ENCODE measurements at places on chromosomes 6 and 20.

- H3K4me3 ChIP-seq: no peak overlapping the region
- H3K4me1 ChIP-seq: no peaks in the 10 kb centered on the region
- H3K27me3 ChIP-seq: no peaks in the 10 kb centered on the region
- peaks cover 15% of the 10 kb centered on the region for H3K36me3 ChIP-seq
- no peak overlapping the region for H3K27ac ChIP-seq
These were observed 54.7 kb upstream of the CDKAL1 start for GRCh38 chr6:20479526-20479925.

DNA sequence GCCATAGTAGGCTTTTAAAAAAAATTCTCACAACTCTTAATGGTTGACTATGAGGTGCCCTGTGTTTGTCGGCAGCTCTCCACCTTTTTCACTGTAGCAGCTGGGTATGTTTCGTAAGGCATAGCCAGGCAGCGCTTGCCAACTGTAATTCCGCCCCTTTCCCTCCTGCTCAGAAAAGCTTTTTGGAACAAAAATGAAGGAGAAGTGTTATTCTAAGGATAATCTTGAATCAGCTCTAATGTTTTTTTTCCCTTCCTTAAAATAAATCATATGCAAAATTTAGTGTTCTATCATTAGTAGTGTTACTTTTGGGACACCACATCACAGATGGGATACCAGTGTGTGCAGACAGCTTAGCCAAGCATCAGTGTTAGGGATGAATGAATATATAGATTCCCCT is 21.2 kb downstream of the RIOK1 start:
- H3K4me3 ChIP-seq: no peak overlapping the region
- H3K27ac ChIP-seq: no peak overlapping the region
- peaks cover 52% of the 10 kb centered on the region for H3K36me3 ChIP-seq

GRCh38 chr20:63091901-63092659 is 85.3 kb upstream of the BHLHE23 start:
- no peak overlapping the region for H3K27ac ChIP-seq
- no peaks in the 10 kb centered on the region for H3K36me3 ChIP-seq
- peaks cover 11% of the 10 kb centered on the region for H3K27me3 ChIP-seq
- H3K4me1 ChIP-seq: no peaks in the 10 kb centered on the region
- no peak for DNase-seq

DNA sequence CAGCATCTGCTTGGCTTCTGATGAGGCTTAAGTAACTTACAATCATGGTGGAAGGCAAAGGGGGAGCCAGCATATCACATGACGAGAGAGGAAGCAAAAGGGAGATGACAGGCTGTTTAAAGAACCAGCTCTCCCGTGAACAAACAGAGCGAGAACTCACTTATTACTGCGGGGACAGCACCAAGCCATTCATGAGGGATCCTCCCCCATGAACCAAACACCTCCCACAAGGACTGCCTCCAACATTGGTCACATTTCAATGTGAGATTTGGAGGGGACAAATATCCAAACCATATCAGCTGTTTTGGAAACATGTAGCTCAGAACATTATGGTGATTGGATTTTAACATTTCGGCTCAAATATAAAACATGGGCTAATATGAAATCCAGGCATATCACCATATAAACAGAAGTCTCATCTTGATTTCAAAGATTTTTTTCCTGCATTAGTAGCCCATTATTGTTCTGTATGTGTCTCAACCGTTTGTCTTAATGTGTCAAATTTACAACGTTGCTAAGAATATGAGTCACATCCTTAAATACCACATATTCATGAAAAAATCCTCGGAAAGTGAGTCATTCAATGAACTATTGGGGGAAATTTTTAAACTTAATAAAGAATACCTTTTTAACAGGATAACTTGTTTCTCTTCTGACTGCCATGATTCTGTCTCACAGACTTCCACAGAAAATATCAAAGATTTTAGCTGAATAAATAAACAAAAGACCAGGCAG is 894.3 kb downstream of the TFAP2A start:
- DNase-seq: no peak
- no peak overlapping the region for H3K27ac ChIP-seq
- no peaks in the 10 kb centered on the region for H3K4me1 ChIP-seq
- no peaks in the 10 kb centered on the region for H3K36me3 ChIP-seq

GRCh38 chr6:150638765-150639164 is 39.1 kb downstream of the PLEKHG1 start:
- no peaks in the 10 kb centered on the region for H3K27me3 ChIP-seq
- no peak for DNase-seq
- H3K27ac ChIP-seq: no peak overlapping the region
- H3K4me3 ChIP-seq: no peak overlapping the region
- H3K36me3 ChIP-seq: no peaks in the 10 kb centered on the region
- H3K4me1 ChIP-seq: no peaks in the 10 kb centered on the region

DNA sequence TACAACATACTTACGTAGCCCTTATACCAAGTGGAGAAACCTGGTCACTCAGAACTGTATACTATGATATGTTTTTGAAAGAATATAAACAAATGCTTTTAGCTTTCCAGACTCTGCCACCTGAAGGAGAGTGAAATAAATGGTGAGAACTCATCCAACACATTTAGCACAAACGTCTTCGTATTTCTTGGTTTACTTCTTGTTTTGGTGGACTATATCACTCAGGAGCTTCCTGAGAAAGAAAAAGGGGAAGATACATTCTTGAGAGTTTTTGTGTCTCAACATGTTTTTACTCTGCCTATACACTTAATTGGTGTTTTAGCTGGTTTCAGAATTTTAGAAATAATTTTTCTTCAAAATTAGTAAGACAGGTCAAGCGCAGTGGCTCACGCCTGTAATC is 19.4 kb upstream of the CTAGE9 start:
- no peak overlapping the region for H3K27ac ChIP-seq
- H3K36me3 ChIP-seq: no peaks in the 10 kb centered on the region
- H3K4me3 ChIP-seq: no peak overlapping the region
- no peaks in the 10 kb centered on the region for H3K4me1 ChIP-seq
- no peak for DNase-seq

DNA sequence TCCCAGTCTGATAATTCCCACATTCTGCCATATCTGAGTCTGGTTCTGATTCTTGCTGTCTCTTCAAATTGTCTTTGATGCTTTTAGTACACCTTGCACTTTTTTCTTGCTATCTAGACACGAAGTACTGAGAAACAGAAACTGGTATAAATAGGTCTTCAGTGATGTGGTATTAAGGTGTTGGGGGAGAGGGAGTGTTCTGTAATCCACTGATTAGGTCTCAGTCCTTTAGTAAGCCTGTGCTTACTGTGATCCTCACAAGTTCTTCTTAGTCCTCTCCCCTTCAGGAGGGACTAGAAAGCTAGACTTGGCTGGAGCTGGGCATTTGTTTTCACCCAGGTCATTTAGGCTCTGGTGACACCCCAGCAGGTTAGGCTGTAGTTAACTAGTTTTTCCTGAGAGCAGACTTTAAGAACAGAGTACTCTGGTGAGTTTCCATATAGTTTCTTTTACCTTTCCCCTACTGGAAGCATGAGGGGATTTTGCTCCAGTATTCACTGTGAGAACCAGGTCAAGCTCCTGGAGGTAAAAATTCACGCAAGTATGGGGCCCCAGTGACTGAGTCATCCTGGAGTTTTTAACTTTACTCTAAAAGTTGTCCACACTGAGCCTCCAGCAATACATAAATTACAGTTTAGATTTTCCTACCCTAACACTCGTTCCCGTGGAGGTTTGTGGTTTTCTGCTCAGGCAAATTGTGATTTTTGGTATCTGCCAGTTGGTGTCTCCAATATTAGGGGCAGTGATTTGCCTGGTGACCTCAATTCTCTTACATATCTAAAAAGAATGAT is 154.6 kb downstream of the CDKAL1 start:
- peak overlapping the region; percentile 26 for H3K4me3 ChIP-seq
- H3K36me3 ChIP-seq: no peaks in the 10 kb centered on the region
- no peaks in the 10 kb centered on the region for H3K27me3 ChIP-seq
- no peak overlapping the region for H3K27ac ChIP-seq

- H3K27ac ChIP-seq: no peak overlapping the region
- no peak overlapping the region for H3K4me3 ChIP-seq
- H3K36me3 ChIP-seq: no peaks in the 10 kb centered on the region
- no peak for DNase-seq
- H3K4me1 ChIP-seq: no peaks in the 10 kb centered on the region
These were observed 118.2 kb downstream of the PTCHD4 start for GRCh38 chr6:47992809-47993208.

- no peak overlapping the region for H3K4me3 ChIP-seq
- H3K27me3 ChIP-seq: no peaks in the 10 kb centered on the region
- H3K27ac ChIP-seq: no peak overlapping the region
- H3K4me1 ChIP-seq: no peaks in the 10 kb centered on the region
- no peaks in the 10 kb centered on the region for H3K36me3 ChIP-seq
- no peak for DNase-seq
These were observed 104.9 kb downstream of the CENPW start for GRCh38 chr6:126444659-126445273.

DNA sequence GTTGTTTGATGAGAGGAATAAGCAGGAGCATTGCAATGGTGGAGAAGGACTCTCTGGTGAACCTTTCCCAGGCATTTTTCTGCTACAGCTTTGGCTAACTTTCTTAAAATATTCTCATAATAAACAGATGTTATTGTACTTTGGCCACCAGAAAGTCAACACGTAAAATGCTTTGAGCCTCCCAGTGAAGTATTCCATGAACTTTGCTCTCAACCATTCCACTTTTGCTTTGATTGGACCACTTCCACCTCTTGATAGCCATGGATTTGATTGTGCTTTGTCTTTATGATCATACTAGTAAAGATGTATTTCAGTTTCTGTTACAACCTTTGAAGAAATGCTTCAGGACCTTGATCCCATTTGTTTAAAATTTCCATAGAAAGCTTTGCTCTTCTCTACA is 241.1 kb downstream of the TENT5A start:
- no peaks in the 10 kb centered on the region for H3K4me1 ChIP-seq
- no peak overlapping the region for H3K27ac ChIP-seq
- no peaks in the 10 kb centered on the region for H3K36me3 ChIP-seq
- no peak for DNase-seq
- H3K4me3 ChIP-seq: no peak overlapping the region
- H3K27me3 ChIP-seq: no peaks in the 10 kb centered on the region

- H3K4me3 ChIP-seq: no peak overlapping the region
- peaks cover 10% of the 10 kb centered on the region for H3K4me1 ChIP-seq
- no peaks in the 10 kb centered on the region for H3K27me3 ChIP-seq
- no peaks in the 10 kb centered on the region for H3K36me3 ChIP-seq
- DNase-seq: no peak
These were observed 18.3 kb upstream of the MUC21 start for GRCh38 chr6:30965140-30965601.

GRCh38 chr20:58839991-58840747 is 10.5 kb downstream of the GNAS-AS1 start:
- no peak overlapping the region for H3K27ac ChIP-seq
- H3K27me3 ChIP-seq: peaks cover 3% of the 10 kb centered on the region
- H3K4me3 ChIP-seq: no peak overlapping the region
- DNase-seq: no peak
- H3K36me3 ChIP-seq: no peaks in the 10 kb centered on the region
- H3K4me1 ChIP-seq: no peaks in the 10 kb centered on the region

- DNase-seq: no peak
- H3K27ac ChIP-seq: no peak overlapping the region
- no peaks in the 10 kb centered on the region for H3K27me3 ChIP-seq
- H3K4me1 ChIP-seq: no peaks in the 10 kb centered on the region
- H3K4me3 ChIP-seq: no peak overlapping the region
- H3K36me3 ChIP-seq: no peaks in the 10 kb centered on the region
These were observed 17.9 kb downstream of the AHI1 start for GRCh38 chr6:135479601-135480000.

DNA sequence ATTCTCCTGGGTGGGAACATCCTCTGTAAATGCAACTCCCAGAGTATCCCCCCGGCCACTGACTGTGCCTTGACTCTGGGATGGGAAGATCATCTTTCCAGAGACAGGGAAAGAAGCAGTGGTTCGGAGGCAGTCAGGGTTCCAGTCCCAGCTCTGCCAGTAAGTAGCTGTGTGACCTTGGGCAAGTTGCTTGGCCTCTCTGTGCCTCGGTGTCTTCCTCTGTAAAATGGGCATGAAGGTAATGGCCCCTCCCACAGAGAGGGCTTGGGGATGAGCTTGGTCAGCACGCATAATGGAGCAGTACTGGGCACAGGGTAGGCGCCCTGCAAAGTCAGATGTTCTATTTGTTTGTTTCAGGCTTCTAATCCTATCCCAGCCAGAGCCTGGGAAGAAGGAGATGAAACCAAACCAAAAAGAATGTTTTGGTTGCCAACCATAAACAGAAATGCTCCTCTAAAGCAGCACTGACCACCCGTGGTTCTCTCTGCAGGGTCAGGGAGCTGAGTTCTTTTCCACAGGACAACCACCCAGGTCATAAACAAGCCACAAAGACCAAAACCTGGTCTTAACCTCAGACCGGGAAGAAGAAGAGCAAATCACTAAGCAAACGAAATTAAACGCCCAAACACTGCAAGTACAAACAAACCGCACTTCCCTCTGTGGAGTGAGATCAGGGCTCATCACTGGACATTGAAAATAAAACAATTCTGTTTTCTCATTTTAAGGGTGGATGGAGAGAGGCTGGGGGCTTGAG is 381.0 kb upstream of the SULF2 start:
- DNase-seq: no peak
- H3K27me3 ChIP-seq: no peaks in the 10 kb centered on the region
- H3K27ac ChIP-seq: no peak overlapping the region
- no peaks in the 10 kb centered on the region for H3K36me3 ChIP-seq
- no peaks in the 10 kb centered on the region for H3K4me1 ChIP-seq

DNA sequence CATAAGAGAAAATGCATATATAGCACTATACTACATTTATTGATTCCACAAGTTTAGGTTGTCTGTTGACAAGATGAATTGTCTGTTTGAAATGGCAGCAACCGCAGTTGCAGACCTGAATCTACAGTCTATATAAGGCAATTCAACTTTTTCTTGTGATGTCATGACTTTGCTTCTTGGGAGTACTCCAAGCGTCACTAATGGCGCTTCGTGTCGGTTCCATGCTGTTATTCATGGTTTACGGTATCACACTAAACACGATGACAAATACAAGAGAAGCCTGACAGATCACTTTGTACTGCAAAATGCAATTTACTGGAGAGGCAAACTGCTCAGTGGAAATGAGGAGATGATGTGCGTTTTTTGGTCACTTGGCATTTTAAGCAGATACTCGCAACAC is 280.3 kb upstream of the TCF21 start:
- H3K4me3 ChIP-seq: no peak overlapping the region
- no peaks in the 10 kb centered on the region for H3K27me3 ChIP-seq
- no peaks in the 10 kb centered on the region for H3K36me3 ChIP-seq

- DNase-seq: no peak
- peak overlapping the region; percentile 76 for H3K27ac ChIP-seq
- H3K27me3 ChIP-seq: no peaks in the 10 kb centered on the region
- peaks cover 12% of the 10 kb centered on the region for H3K4me1 ChIP-seq
- peak overlapping the region; percentile 63 for H3K4me3 ChIP-seq
These were observed 593 bp downstream of the DNMT3B start for GRCh38 chr20:32762754-32763201.

DNA sequence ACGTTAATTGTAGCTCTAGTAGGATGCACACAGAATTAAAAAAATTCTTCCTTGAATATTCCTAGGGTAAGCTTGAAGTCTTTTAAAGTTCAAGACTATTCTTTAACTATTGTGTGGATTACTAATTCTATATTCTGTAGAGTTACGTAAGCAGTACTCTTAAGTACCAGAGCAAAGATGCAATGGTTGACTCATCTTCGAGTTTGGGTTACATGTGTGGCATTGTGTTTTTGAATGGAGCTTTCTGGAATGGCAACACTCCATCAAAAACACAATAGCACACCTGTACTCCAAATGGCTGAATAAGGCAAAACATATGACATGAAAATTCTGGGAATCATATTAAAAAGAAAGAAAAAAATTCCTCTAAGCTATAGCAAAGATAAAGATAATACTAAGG is 33.5 kb upstream of the CEP162 start:
- no peak for DNase-seq
- H3K4me3 ChIP-seq: no peak overlapping the region
- H3K27ac ChIP-seq: no peak overlapping the region
- H3K4me1 ChIP-seq: no peaks in the 10 kb centered on the region
- no peaks in the 10 kb centered on the region for H3K27me3 ChIP-seq
